ENCODE measurements at places on chromosomes 5 and 9.

- DNase-seq = no peak
Measured at GRCh38 chr5:104344809-104345208, 782.2 kb upstream of the NUDT12 start.

DNA sequence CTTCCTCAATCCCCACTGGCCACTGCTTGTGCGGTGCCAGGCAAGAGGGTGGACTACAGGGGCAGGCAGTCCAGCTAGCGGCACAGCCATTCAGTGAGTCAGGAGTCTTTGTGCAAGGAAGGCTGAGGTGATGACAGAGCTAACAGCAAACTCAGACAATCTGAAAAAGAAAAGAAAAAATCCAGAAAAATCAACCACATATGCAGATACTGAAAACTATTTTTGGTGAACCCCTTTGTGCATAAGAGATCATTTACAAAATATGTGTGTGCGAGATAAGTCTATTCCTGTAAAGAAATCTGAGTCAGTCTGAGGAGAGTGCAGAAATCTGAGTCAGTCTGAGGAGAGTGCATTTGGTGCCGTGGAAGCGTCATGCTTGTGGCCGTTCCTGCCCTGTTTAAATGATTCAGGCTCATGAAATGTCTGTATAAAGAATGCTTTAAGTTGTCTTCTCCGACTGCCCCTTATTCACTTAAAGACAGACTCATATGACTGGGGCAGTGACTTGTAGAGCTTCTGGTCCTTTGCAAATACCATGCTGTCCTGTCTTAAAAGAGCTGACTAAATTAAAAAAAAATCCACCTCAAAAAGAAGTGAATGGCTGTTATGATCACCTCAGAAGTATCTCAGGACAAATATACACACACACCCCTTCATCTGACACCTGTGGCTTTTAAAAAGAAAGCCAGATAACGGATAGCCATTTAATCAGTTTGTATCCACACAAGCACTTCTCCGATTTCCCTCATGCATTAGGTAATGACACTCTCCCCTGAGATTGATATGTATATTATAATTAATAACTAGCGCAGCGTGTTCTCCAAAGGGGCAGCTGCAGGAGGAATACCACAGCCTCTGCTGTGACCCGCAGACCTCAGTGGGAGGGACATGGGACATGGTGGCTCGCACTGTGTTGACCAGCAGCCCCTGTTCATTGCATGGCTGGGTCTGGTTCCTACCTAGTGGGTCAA, 47.3 kb downstream of the TRIO start:
- no peak for DNase-seq

DNA sequence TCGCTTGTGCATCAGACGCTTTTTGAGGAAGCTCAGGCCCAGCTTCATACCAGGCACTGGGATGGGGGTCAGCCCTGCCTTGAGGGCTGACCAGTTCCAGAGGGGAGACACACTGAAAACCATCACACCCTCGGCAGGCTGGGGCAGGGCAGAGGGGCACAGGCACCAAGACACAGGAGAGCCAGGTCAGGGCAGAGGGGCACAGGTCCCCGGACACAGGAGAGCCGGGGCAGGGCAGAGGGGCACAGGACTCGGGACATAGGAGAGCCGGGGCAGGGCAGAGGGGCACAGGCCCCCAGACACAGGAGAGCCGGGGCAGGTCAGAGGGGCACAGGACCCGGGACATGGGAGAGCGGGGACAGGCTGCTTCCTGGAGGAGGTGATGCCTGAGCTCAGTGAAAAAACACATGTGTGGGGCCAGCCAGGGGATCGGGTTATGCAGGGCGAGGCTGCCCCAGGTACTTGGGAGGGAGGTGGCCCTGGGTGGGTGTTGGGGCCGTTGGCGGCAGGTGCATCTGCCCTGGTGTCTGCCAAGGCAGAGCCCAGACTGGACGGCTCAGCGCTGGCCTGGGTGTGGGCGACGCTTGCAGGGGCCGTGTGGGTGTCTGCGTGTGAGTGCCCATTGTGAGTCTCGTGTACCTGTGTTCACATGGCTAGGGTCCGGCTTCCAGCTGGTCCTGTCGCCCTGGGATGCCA, 15.1 kb upstream of the SLC2A6 start:
- no peak for DNase-seq

GRCh38 chr5:83688281-83688680, 32.4 kb downstream of the HAPLN1 start:
- DNase-seq = no peak

GRCh38 chr5:114989512-114989911, 180.2 kb downstream of the TRIM36 start:
- no peak for DNase-seq

DNA sequence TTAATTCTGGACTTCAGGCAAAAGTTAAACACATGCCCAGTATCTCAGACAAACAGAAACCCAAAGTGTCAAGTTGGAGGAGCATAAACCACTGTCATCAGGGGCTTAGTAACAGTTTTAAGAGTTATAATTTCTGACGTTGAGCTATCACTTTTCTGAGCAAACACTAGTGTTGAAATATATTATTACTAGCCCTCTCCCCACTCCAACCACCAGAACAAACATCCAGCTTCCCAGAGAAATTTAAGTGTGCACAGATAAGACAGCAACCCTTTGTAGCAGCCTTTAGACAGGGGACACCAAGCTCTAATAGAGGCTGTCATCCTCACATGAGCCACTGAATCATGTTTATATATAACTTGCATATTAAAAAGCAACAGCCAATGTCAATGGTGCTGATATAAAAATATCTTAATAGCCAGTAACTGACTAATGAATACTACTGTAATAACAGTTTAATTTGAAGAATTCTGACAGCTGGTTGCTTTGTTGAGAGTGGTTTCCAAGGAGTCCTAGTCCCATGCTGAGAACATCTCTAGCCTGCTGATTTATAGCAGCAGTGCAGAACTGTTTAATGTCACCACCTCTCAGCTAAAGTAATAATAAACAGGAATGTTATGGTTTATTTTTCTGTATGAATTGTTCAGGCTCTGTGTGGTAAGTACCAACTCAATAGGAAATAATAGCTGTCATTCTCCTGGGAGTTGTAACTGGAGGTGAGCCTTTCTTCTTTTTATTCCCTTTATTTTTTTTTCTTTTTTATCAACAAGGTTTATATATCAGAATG, 528.7 kb upstream of the ZNF608 start:
- DNase-seq = no peak

GRCh38 chr9:93003552-93004407, 54.7 kb upstream of the SUSD3 start:
- DNase-seq = no peak

- no peak for DNase-seq
Measured at GRCh38 chr5:23302438-23302837, 205.0 kb upstream of the PRDM9 start.

GRCh38 chr5:125766706-125767105, 656.5 kb upstream of the GRAMD2B start:
- no peak for DNase-seq

DNA sequence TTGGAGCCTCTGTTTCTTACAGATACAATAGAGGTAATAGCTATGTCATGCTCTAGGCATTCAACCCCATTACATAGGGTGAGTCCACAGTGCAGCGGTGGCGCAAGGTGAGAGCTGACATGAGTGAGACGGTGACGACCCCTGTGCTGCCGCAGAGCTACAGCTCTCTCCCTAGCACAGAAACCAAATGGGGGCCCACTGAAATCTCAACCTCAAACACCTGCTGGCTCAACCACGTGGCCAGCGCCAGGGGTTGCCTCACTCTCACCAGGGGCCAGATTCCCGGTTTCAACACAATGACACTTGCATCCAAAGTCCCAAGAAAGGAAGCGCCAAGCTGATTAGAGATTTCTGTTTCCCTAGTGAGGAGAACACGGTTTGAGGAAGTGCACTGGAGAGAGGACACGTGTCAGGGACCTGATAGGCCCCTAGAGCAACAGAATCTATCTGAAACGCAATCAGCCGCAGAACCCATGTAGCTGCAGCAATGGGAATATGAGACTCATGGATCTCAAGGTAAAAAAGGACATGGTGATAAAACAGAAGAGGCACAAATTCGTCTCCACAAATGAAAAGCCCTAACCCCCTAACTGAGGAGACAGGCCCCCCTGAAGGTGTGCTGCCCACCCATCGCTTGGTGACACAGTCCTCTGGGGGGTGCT, 114.3 kb downstream of the CRB2 start:
- no peak for DNase-seq

DNA sequence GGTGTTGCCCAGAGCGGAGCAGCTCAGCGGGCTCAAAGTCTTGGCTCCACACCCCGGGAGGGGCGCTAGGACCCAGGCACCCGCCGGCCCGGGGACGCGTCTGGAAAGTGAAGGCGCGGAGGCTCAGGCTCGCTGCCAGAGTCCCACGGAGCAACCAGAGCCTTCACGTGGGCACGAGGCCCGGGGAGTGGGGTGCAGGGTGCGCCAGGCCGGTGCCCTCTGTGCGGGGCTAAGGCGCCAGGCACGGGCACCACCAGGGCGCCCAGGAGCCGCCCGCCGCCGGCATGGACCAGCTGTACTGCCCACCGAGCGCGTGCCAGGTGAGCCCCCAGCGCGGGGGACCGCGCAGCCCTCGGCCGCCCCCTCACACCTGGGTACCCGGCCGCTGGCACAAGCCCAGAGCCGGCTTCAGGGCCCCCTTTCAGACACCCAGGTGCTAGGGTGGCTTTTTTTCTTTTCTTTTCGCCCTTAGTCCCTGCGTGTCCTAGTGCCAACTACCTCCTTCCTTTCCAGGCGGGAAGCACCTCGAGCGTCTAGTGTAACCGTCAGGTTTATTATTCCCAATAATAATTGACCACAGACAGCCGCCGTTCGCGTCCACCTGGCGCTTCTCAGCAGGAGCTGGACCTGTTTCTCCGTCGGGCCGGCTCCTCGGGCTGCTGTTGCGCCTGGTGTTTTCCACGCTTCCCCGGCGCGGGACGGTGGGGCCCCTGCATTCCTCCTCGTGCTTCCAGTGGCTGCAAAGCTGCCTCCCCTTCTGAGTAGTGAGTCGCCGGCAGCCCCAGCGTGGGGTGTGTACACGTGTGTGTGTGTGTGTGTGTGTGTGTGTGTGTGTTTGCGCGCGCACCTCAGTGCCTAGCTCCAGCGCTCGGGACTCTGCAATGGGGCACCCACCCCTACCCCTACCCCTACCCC, 30.1 kb upstream of the PDE8B start:
- DNase-seq = no peak

DNA sequence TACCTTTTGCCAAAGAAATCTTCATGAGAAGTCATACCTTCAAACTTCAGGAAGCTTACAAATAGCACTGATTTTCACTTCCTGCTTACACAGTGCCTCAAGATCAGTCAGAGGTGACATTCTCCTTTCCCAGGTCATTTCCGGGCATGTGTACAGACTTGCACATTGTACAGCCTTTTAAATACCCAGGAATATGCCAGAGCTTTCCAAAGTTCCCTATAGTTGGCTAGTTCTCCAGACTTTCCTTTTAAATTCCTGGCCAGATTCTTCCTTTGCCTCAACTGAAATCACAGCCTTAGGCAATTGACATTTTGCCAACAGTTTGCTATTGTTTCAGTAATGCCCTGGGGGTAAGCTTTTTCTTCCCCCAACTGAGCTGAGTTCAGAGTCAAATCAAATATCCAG, 47.2 kb downstream of the RFX3 start:
- DNase-seq = no peak

- DNase-seq = no peak
Measured at GRCh38 chr5:148455185-148455584, 71.4 kb downstream of the FBXO38 start.

DNA sequence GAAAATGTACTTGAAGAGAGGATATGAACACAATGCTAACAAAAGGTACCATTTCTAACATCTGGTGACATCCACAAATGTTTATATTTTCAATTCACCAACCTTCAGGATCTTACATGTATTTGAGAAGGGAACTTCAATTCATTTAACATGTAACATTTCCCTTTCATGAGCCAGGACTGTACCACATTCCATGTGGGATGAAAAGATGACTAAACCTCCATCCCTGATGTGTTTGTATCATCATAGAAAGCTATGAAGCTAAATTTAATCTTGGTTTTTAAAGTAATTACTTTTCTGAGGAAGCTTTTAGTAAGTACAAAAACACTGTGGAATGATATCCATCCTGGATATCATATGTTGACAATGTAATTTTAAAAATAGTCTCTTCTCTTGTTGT, 78.2 kb upstream of the GNA14 start:
- no peak for DNase-seq

GRCh38 chr5:73445665-73446630, 2.6 kb downstream of the FOXD1 start:
- peak; percentile 43 for DNase-seq

- DNase-seq = no peak
Measured at GRCh38 chr5:30764704-30765103, 428.8 kb upstream of the CDH6 start.

DNA sequence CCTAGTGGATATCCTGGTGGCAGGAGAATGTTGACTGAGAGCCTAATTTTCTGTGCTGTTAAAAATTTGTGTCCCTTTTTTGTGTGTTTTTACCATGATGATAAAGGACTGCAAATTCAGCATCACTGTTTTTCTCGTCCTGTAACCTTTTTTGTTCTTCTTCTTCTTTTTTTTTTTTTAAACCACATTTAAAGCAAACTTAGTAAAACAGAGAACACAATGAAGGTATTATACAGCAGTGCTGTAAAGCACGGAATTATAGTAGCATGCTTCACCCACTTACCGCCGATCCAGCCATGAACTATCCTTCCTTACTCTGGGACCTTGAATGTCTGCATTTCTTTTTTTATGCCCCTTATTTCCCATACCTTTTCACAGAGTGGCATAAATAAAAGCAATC, 280.0 kb downstream of the ARHGAP26 start:
- DNase-seq = no peak

DNA sequence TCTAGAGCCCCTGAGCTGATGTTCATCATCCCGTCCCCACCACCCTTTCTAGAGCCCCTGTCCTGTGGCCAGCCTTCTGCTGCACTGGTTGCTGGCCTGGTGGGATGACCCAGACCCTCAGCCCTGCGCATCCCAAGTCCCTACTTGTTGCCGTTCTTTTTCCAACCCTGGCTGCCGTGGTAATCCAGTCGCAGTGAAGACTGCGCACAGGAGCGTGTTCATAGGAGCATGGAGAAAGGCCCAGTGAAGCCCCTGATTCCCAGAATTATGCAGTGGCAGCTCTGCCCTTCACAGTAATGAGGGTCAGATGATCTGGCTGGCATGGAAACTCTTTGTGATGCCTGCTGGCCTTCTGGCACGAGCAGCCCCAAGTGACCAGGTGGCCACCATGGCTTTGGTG, 183.3 kb downstream of the CACNA1B start:
- no peak for DNase-seq

GRCh38 chr5:83034528-83035207, 42.5 kb downstream of the TMEM167A start:
- DNase-seq = no peak

- no peak for DNase-seq
Measured at GRCh38 chr9:112894699-112895098, 4.0 kb upstream of the SLC46A2 start.

DNA sequence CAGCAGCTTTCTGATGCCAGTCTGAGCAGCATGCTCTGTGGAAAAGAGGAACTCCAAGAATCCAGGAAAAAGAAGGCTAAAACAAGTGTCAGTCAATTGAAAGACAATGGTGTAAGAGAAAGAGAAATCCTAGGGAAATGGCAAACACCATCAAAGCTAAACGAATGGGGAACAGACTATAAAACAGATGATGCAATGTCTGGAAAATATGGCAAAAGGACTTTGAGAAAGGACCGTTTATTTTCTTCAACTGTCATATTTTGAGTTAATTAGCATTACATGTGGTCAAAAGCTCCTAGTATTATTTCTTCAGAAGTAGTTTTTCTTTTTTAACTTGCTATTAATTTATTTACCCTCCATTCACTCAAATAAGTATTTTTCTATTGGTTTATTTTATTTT, 465.2 kb downstream of the LRRC70 start:
- no peak for DNase-seq

- DNase-seq = no peak
Measured at GRCh38 chr5:173625261-173625660, 8.8 kb upstream of the BOD1 start.

Measured in KG1 (cell line).